ENCODE measurements at places on chromosomes 6 and 20.

- no peak for DNase-seq
Measured at GRCh38 chr6:157528931-157529653, 148.1 kb downstream of the ZDHHC14 start.

DNA sequence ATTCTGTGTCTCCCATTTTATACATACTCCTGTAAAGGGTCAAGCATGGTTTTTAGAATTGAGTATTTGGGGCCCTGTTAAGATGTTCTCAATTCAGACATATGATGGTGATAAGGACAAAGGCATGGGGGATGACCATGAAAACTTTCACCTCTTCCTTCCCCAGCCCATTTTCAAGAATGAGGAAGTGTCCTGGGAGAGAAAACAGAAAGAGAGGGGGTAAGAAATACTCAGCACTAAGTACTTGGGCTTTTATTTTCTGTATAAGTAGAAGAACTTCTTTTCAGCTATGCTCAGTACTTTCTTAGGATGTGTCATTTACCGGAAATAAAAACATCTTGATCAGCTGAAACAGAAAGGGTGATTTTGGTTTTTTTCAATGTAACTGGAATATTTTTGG is 10.9 kb upstream of the MBOAT1 start:
- no peak for DNase-seq

- no peak for DNase-seq
Measured at GRCh38 chr6:158622545-158623190, 21.9 kb downstream of the DYNLT1 start.

- DNase-seq, result no peak
Measured at GRCh38 chr6:15148356-15148946, 97.4 kb upstream of the JARID2 start.

DNA sequence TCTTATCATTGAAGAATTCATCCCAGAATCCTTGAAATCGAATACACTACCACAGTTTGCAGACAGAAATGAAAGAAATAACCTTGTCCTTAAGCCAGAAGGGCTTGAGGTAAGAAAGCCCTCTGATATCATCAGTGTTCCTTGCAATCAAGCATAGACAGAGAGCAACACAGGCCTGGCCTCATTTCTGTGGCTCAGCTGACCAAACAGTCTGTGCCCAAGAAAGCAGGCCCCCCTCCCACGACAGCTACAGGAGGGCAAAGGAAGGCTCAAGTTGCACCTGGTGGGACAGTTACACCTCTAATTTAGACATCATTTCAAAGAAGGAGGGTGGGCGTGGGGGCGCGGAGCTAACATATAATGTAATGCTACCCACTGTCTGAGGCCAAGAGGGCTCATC is 21.6 kb downstream of the KIF16B start:
- no peak for DNase-seq

- DNase-seq, result no peak
Measured at GRCh38 chr20:63657260-63657936, 714 bp upstream of the RTEL1 start.

GRCh38 chr6:19391926-19392325 is 445.2 kb upstream of the ID4 start:
- no peak for DNase-seq

DNA sequence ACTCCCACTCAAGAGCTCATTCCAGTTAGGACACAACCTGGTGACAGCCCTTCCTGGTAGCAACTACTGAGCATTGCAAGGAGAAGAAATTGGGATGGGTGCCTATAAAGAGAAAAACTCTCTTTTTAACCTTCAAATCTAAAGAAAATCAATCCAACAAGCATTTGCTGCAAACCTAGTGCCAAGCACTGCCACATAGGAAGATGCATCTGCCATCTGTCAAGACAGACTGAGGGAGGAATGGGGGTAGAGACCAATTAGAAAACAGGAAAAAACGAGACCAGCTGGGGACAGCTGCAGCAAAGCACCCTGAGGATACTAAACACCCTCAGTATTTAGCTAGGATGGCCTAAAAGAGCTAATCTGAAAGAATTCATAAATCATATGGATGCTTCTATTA is 27.9 kb downstream of the HLA-DMB start:
- DNase-seq, result no peak

DNA sequence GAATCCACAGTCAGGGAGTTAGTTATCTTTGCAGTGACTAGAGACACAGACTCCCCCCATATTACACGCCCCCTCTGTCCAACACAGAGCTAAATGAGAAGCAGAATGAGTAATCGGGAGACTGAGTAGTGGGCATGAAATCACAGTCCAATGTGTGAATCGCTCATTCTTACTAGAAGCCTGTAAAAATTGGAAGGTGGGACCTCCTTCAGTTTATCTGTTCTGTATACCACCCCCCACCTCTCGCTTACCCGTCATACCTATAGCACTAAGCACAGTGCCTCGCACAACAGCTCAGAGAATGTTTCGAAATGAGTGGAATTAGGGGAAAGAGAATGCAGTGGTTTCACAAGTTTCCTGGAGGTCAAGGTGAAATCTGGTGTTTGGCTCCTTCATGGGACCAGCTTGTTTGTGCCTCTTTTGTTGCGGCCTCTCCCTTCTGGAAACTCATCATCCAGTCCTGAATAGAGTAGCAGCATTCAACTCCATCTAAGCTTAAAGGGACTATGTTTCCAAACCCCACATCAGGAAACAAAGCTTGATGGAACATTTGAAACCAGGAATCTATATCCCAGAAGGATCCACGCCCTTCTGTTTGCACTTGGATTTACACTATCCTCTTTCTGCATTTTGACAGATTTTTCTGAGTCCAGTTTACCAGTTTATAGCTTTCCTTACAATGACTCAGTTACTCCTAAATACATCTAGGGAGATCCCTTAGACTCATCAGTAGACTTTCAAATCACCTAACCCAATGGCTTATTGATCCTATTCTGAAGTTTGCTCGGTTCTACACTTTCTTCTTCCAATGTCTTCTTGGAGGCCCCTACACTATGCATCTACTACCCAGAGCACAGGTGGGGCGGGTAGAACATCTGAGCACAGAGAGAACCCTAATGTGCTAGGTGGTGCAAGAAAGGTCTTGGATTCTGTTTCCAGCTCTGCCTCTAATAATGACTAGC is 59.2 kb upstream of the PIM1 start:
- no peak for DNase-seq

GRCh38 chr6:163965426-163966348 is 551.2 kb downstream of the QKI start:
- DNase-seq, result no peak

GRCh38 chr6:25248123-25248522 is 31.1 kb upstream of the CARMIL1 start:
- no peak for DNase-seq

- DNase-seq, result no peak
Measured at GRCh38 chr6:73364549-73364948, 2.1 kb downstream of the KHDC3L start.

DNA sequence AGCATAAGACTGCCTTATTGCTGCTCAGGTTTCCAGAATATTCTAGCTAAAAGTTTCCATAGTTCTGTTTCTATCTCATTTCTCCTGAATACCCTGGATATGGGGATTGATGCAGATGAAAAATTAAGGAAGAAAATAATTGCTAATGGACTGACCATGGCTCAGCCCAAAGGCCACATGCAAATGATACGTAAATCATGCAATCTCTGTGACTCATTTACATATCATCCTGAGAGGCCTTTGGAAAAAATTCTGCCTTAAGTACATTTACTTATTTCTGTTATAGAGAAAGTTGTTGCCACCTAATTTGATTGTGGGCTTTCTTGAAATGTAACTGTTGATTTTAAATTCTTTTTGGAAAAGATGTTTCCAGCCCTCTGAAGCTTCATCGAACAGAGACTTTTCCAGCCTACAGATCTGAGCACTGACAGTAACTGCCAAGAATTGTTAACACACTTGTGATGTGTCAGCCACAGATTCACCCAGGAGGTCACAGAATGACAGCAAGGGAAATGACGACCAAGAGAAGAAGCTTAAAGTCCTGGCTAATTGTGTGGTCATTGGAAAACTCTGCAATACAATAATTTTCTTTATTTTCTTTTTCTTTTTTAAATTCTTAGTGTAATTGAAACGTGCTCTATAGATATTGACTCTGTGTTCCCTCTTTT is 174.8 kb downstream of the DOK5 start:
- no peak for DNase-seq

DNA sequence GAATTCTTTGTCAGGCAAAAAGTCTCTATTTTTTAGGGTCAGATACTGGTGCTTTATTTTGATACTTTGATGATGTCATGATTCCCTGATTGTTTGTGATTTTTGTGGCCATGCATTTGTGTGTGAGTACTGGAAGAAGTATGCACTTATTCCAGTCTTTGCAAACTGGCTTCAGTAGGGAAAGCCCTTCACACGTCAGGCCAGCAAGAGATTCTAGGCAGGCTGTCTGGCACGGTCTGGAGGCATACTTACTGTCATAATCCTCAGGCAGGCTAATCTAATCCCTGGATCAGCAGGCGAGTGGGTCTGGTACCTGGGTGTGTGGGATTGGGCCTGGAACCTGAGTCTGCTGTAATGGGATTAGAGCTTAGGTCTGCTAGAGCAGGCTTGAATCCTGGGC is 391.8 kb upstream of the MMS22L start:
- DNase-seq, result no peak

DNA sequence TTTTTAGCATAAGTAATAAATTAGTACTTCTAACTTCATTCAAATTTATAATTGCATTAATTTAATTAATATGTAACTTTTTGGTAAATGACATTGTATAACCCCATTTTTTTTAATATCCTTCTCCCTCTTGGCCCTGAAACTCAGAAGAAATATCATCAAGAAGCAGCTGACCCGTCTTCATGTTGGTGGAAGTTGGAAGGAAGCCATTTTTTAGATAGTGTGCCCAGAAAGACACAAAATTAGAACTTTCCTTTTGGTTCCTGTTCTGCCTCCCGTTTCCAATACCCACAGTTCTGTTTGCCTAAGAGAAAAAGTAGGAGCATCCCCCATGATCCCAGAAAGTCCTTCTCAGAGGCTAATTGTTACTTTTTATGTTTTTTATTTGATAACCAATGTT is 65.5 kb downstream of the PLCB4 start:
- no peak for DNase-seq

- no peak for DNase-seq
Measured at GRCh38 chr20:22472447-22473100, 111.8 kb downstream of the FOXA2 start.

- no peak for DNase-seq
Measured at GRCh38 chr6:103680116-103680515, 1179.6 kb downstream of the HACE1 start.

DNA sequence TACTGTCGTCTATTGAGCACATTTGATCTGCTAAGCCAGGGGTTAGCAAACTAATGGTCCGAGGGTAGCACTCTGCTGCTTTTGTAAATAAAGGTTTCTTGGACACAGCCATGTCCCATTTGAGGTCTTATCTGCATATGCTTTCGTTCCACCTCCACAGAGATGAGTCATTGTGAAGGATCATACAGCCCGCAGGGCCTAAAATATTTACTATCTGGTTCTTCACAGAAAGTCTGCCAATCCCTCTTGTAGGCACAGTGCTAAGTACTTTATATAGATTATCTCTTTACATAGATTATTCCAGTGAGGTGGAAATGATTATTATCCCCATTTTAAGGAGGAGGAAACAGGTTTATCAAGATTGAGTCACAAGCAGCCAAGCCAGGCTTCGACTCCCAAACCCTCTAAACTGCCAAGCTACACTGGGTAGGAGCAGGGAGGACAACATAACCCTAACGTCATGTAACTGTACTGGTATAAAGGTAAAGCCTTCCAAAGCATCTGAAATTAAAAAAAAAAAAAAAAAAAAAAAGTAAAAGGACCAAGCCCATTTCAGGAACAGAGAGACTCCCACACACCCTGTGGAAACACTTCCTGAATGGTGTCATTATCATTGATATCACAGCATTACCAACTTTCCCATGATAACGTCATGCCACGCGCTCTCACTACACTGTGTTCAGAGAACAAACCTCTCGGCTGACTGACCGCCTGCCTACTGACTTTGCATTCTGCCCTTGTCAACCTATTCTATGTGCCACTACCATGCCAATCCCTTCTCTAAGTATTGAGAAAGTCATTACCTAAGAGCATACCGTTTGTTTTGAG is 101.0 kb downstream of the KIF16B start:
- DNase-seq, result no peak
